T-helper 2 cell treated with Interferon-gamma antibody and Interleukin-4, amounts not matched to agents 5 μg/mL and 100 μg/mL, for 36 hours (primary cell): ENCODE measurements at places on chromosomes 13 and 19.

DNA sequence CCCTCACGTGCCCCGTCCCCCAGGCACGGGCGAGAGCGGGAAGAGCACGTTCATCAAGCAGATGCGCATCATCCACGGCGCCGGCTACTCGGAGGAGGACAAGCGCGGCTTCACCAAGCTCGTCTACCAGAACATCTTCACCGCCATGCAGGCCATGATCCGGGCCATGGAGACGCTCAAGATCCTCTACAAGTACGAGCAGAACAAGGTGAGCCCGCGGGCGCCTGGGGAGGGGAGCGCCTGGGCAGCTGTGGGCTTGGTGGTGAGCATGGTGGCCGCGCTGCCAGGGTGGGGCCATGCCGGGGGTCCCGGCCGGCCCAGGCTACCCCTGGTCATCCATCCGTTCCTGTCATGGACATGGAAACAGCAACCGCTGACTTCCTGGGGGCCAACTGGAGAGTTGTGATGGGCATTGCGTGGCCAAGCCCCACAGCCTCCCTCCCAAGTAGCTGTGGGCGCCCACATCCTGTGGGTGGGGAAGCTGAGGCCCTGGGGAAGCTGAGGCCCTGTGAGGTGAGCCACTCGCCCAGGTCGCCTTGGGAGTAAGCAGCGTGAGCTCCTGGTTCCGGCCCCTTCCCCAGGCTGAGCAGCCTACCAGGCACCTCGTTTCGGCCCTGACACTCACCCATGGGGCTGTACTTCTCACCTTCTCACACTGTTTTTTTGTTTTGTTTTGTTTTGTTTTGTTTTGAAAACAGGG, 16.1 kb downstream of the GNA11 start:
- peaks cover 3% of the 10 kb centered on the region for H3K4me1 ChIP-seq
- H3K4me3 ChIP-seq, result no peak overlapping the region
- no peak overlapping the region for H3K27ac ChIP-seq
- no peaks in the 10 kb centered on the region for H3K27me3 ChIP-seq
- no peak for DNase-seq

- H3K27me3 ChIP-seq, result no peaks in the 10 kb centered on the region
- no peaks in the 10 kb centered on the region for H3K4me1 ChIP-seq
- no peaks in the 10 kb centered on the region for H3K36me3 ChIP-seq
- DNase-seq, result no peak
- no peak overlapping the region for H3K27ac ChIP-seq
Measured at GRCh38 chr19:28257396-28257795, 955.6 kb downstream of the UQCRFS1 start.

DNA sequence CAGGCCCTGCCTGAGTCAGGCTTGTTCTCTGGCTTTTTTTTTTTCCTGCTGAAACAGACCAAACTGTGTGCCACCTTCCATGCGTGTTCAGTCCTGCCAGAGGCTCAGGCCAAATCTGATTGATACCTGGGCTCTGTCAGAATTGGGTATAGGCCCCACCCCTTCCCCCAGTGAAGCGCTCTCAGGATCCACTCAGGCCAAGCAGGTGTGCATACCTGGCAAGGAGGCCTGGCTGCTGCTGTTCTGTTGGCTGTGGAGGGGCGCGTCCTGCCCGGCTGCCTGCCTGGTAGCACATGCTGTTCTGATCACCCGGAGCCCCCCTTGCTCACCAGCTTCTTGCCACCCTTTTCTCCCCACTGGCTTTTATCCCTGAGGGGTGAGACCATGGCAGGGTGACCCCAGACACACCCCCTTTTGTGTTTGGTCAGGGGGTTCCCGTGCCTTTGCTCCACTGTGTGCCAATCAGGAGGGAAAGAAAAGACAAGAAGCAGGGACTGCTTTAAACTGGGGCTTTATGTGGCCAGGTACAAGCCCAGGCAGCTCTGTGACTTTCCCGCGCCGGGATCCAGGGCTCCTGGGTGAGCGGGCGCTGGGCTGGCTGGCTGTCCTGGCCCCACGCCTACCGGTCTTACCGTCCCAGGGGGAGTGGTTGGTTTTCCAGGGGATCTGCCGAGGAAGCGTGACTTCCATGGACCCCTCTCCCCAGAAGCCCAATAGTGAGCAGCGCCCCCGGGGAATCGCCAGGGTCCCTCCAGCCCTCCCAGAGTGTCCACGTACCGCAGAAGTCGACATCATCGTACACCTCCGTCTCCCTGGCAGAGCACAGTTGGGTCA, 12.7 kb downstream of the PRAM1 start:
- H3K4me3 ChIP-seq, result no peak overlapping the region
- no peaks in the 10 kb centered on the region for H3K27me3 ChIP-seq
- H3K36me3 ChIP-seq, result peaks cover 34% of the 10 kb centered on the region

- H3K27me3 ChIP-seq, result peaks cover 51% of the 10 kb centered on the region
- no peaks in the 10 kb centered on the region for H3K36me3 ChIP-seq
- H3K27ac ChIP-seq, result no peak overlapping the region
Measured at GRCh38 chr13:35480346-35480745, 3.9 kb upstream of the MAB21L1 start.

DNA sequence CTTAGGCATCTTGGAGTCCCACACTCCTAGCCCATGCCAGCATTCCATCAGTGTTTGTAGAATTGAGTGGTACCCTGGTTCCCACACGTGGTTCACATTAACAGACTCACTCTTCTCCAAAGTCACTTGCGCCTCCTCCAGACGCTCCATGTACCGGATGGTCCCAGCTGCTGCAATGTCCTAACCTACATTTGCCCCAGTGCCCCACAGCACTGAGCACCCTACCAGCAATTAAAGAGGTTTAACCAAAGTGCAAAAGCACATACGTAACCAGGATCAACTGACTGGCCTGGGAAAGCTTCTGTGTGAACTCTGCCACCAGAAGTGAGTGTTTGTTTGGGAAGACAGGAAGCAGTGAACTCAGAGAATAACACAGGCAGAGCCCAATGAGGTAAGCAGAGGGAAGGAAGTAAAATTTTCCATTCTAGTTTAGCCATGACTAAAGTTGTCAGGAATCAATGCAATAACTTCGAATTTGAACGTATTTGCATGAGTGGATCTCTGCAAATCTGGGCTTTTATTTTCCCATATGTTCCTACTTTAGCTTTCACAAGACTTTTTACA, 7.3 kb upstream of the MEDAG start:
- H3K27ac ChIP-seq, result no peak overlapping the region
- H3K4me1 ChIP-seq, result peaks cover 4% of the 10 kb centered on the region
- H3K27me3 ChIP-seq, result peaks cover 20% of the 10 kb centered on the region
- DNase-seq, result peak; percentile 11
- H3K4me3 ChIP-seq, result no peak overlapping the region

GRCh38 chr19:40452016-40452415, 7.9 kb upstream of the SERTAD3 start:
- no peaks in the 10 kb centered on the region for H3K36me3 ChIP-seq
- H3K4me3 ChIP-seq, result no peak overlapping the region
- H3K27me3 ChIP-seq, result no peaks in the 10 kb centered on the region
- no peaks in the 10 kb centered on the region for H3K4me1 ChIP-seq
